ENCODE measurements at places on chromosomes 6 and 20. TPM values are rescaled to one million over a fixed set of nuclear protein-coding genes. Genes with fewer than 3 reads are reported as not detected.

PLCB4 gene
- 13.0 TPM for total RNA-seq

TUBB1 gene
- total RNA-seq = not detected

GSTA3 gene
- not detected for total RNA-seq

GMPR gene
- total RNA-seq = 7.4 TPM

DYNLRB1 gene
- 51.0 TPM for total RNA-seq

MOCS1 gene
- 25.3 TPM for total RNA-seq

CEP250 gene
- total RNA-seq = 23.5 TPM

ANKRD66 gene
- not detected for total RNA-seq

ANKEF1 gene
- total RNA-seq = 2.1 TPM

DEFB124 gene
- not detected for total RNA-seq

SLC17A1 gene
- total RNA-seq = not detected

SLC22A16 gene
- 0.36 TPM for total RNA-seq

ALDH8A1 gene
- 0.29 TPM for total RNA-seq

ADGRB3 gene
- total RNA-seq = not detected

TMEM74B gene
- total RNA-seq = not detected

C20orf141 gene
- total RNA-seq = 0.29 TPM

ACTL10 gene
- total RNA-seq = 2.2 TPM

MBOAT1 gene
- 1.4 TPM for total RNA-seq

LY6G5C gene
- total RNA-seq = 0.72 TPM

SLC32A1 gene
- not detected for total RNA-seq

CYP24A1 gene
- total RNA-seq = not detected

COL11A2 gene
- 1.8 TPM for total RNA-seq

SLC26A8 gene
- under 0.01 TPM for total RNA-seq

HEY2 gene
- 2.2 TPM for total RNA-seq

SYNDIG1 gene
- 3.2 TPM for total RNA-seq

MDN1 gene
- total RNA-seq = 21.4 TPM

KIAA1755 gene
- 2.7 TPM for total RNA-seq

PRND gene
- not detected for total RNA-seq

ARHGAP40 gene
- total RNA-seq = not detected

SEMG1 gene
- total RNA-seq = not detected

GZF1 gene
- 14.5 TPM for total RNA-seq

DEFB126 gene
- total RNA-seq = not detected

LY86 gene
- total RNA-seq = not detected

THBS2 gene
- total RNA-seq = 1,102 TPM

IL17F gene
- total RNA-seq = not detected

SNAP25 gene
- 1.8 TPM for total RNA-seq

DEFB132 gene
- total RNA-seq = not detected

SEL1L2 gene
- not detected for total RNA-seq

RNF217 gene
- total RNA-seq = 22.8 TPM

OR10C1 gene
- not detected for total RNA-seq

DLL1 gene
- total RNA-seq = 0.36 TPM

MPIG6B gene
- not detected for total RNA-seq

FGD2 gene
- total RNA-seq = under 0.01 TPM
